ENCODE measurements at places on chromosomes 1 and 21.

- H3K27me3 ChIP-seq, result no peaks in the 10 kb centered on the region
- peak; percentile 69 for DNase-seq
- no peaks in the 10 kb centered on the region for H3K36me3 ChIP-seq
Observed at GRCh38 chr1:7942214-7942921, 1.7 kb upstream of the TNFRSF9 start.

GRCh38 chr1:11475748-11476147, 3.2 kb upstream of the DISP3 start:
- no peaks in the 10 kb centered on the region for H3K27me3 ChIP-seq
- no peak for DNase-seq
- no peaks in the 10 kb centered on the region for H3K36me3 ChIP-seq
- H3K4me3 ChIP-seq, result no peak overlapping the region
- peaks cover 9% of the 10 kb centered on the region for H3K4me1 ChIP-seq

- peaks cover 19% of the 10 kb centered on the region for H3K27me3 ChIP-seq
- peak within 1 kb of the TSS; percentile 68 for H3K4me3 ChIP-seq
- no peak within 1 kb of the TSS for H3K27ac ChIP-seq
- no peaks in the 10 kb centered on the region for H3K36me3 ChIP-seq
- H3K4me1 ChIP-seq, result no peaks in the 10 kb centered on the region
Observed at GRCh38 chr1:62318756-62319544, at the start of gene KANK4. Gene KANK4 (minus strand): TSS chr1:62319434. CDS start chr1:62281564, 37,870 bp downstream.

GRCh38 chr1:164635803-164636731, 77.1 kb downstream of the PBX1 start:
- no peaks in the 10 kb centered on the region for H3K27me3 ChIP-seq
- no peak for DNase-seq
- no peak overlapping the region for H3K4me3 ChIP-seq
- H3K36me3 ChIP-seq, result peaks cover 13% of the 10 kb centered on the region

DNA sequence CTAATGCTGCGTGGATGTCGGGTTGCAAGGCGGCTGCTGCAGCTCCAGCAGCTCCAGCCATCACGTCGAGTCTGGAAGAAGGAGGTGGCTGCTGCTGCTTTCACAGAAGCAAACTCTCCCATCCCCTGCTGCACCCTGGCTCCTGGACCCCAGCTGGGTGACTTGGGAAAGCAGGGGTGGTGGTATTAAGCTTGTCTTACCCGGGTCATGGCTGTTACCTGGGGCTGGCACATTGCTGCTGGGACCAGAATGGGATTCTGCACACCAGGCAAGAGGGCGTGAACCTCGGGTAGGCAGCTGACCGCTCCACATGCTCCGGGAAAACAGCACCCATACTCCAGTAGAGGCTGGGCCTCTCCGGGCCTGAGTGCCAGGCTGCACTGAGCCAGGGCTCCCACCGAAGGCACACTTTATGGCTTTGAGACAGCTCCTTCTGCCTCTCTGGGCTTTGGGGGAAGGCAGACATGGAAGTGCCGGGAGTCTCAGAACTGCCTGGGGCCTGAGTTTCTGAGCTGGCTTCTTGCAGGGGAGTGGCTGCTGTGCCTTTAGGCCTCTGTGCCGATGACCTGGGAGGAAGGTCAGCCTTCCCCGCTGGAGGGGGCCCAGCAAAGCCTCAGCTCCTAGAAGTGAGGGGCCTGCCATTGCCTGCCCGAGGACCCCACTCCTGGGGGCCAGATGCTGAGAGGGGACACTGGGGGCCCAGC, 1.2 kb downstream of the SMIM1 start:
- H3K4me1 ChIP-seq, result peaks cover 41% of the 10 kb centered on the region
- peaks cover under 1% of the 10 kb centered on the region for H3K36me3 ChIP-seq
- no peak for DNase-seq
- H3K4me3 ChIP-seq, result peak overlapping the region; percentile 73

GRCh38 chr21:27104846-27105431, 138.1 kb upstream of the ADAMTS5 start:
- no peaks in the 10 kb centered on the region for H3K4me1 ChIP-seq
- H3K4me3 ChIP-seq, result no peak overlapping the region
- H3K27me3 ChIP-seq, result no peaks in the 10 kb centered on the region
- no peaks in the 10 kb centered on the region for H3K36me3 ChIP-seq
- no peak overlapping the region for H3K27ac ChIP-seq

DNA sequence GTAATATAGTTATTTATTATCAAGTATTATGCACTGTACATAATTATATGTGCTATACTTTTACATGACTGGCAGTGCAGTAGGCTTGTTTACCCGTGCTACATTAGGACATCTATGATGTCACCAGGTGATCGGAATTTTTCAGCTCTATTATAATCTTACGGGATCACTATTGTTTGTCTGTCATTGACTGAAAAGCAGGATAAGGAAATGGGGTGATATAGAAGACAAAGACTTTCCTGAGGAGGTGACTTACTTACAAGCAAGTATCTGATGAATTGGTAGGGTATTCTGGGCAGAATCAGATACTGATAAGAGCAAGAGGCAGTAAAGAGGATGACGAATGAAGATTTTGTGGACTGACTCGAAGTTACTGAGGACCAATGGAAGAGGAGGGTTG, 65.3 kb upstream of the CNN3 start:
- no peaks in the 10 kb centered on the region for H3K36me3 ChIP-seq
- no peak overlapping the region for H3K4me3 ChIP-seq
- H3K27me3 ChIP-seq, result no peaks in the 10 kb centered on the region
- no peak overlapping the region for H3K27ac ChIP-seq

GRCh38 chr1:212261361-212261929, 23.8 kb upstream of the PPP2R5A start:
- H3K4me3 ChIP-seq, result no peak overlapping the region
- H3K27ac ChIP-seq, result no peak overlapping the region
- H3K4me1 ChIP-seq, result peaks cover 7% of the 10 kb centered on the region
- no peaks in the 10 kb centered on the region for H3K36me3 ChIP-seq
- no peak for DNase-seq

- no peak overlapping the region for H3K27ac ChIP-seq
- H3K36me3 ChIP-seq, result no peaks in the 10 kb centered on the region
- H3K4me3 ChIP-seq, result no peak overlapping the region
- H3K4me1 ChIP-seq, result no peaks in the 10 kb centered on the region
Observed at GRCh38 chr1:113325022-113325421, 65.3 kb upstream of the MAGI3 start.

GRCh38 chr1:214438530-214438929, 112.9 kb downstream of the PTPN14 start:
- peaks cover 38% of the 10 kb centered on the region for H3K4me1 ChIP-seq
- no peak overlapping the region for H3K27ac ChIP-seq
- no peak overlapping the region for H3K4me3 ChIP-seq
- no peaks in the 10 kb centered on the region for H3K27me3 ChIP-seq
- DNase-seq, result no peak
- no peaks in the 10 kb centered on the region for H3K36me3 ChIP-seq

- no peaks in the 10 kb centered on the region for H3K36me3 ChIP-seq
- no peak overlapping the region for H3K27ac ChIP-seq
- no peaks in the 10 kb centered on the region for H3K4me1 ChIP-seq
- no peak for DNase-seq
Observed at GRCh38 chr1:68181165-68181556, 51.2 kb downstream of the WLS start.

GRCh38 chr1:171858696-171859095, 17.4 kb downstream of the DNM3 start:
- H3K27ac ChIP-seq, result no peak overlapping the region
- DNase-seq, result no peak
- no peaks in the 10 kb centered on the region for H3K4me1 ChIP-seq
- no peaks in the 10 kb centered on the region for H3K36me3 ChIP-seq
- H3K27me3 ChIP-seq, result no peaks in the 10 kb centered on the region

DNA sequence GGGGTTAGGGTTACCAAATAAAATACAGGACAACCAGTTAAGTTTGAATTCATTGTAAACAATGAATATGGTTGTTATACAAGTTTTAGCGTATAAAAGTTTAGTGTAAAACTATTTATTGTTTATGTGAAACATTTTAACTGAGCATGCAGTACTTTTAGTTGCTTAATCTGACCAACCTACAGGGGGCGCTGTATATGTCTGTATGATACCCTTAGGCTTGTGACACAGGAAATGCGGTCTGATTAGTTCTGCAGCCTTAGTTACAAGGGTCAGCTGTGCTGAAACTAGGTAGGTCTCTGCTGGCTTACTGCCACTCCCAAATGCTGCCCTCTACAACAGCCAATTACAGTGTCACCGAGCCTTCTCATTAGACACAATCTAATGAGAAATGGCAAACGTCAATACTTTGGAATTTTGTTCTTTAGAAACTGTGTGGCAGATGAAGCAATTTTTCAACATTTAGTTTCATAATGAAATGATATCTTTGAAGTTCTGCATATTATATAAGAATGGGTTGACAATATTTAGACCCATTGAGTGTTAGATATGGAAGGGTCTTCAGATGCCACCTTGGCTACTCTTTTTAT, 56.2 kb downstream of the NTNG1 start:
- no peaks in the 10 kb centered on the region for H3K4me1 ChIP-seq
- H3K27me3 ChIP-seq, result no peaks in the 10 kb centered on the region
- H3K4me3 ChIP-seq, result no peak overlapping the region
- H3K36me3 ChIP-seq, result no peaks in the 10 kb centered on the region

DNA sequence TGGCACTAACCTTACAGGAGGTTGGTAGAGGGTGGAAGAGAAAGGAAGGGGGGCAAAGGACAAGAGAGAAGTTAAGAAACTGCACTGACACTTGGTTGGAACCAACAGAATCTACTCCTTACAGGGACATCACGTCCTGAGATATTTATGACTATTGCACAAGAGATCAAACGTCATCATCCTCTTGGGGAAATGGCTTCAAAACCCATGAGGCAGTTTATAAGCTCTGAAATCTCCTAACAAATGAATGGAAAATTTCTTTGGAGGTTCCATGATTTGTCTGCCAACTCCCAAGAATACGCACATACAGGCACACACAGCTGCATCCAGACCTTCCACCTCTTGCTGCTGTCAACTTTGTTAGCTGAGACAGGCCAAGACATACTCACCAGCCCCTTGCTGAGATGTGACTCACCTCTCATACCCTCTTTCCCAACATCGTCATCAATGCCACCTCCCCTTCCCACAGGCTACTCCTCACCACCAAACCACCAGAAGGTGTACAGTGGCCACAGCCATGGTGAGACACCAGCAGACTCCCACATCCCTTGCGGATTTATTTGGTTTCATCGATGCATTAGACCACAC, 135.5 kb downstream of the SETD4 start:
- H3K27me3 ChIP-seq, result no peaks in the 10 kb centered on the region
- peak; percentile 68 for DNase-seq
- no peak overlapping the region for H3K27ac ChIP-seq
- peaks cover 5% of the 10 kb centered on the region for H3K4me1 ChIP-seq
- H3K36me3 ChIP-seq, result no peaks in the 10 kb centered on the region

DNA sequence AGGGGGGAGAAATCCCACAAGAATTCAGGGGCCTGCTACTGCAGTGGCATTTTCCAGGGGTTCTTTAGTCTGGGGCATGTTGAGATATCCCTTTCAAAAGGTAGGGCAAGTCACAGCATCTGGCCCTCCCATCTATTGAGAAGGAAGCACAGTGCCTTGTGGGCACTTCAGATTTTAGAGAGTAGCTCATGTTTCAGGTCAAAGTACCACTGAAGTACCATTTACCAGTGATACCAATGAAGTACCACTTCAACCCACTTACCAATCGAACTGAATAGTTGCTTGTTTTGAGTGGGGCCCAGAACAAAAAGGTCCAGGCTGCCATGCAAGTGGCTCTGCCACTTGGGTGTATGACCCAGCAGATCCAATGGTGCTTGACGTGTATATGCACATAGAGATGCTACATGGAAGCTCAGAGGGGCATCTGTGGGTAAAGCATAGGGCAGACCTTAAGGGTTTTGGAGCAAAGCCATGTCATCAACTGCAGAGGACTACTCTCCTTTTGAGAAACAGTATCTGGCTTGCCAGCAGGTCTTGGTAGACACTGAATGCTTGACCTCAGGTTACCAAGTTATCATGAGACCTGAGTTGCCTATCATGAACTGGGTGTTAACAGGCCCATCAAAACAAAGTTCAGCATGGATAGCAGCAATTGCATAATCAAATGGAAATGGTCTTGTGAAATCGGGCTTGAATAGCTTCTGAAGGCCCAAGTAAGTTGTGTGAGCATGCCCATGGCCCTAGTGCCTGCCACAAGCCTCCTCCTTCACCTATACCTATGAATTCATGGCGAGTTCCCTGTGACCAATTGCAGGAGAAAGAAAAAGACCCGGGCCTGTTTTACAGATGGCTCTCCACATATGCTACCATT, 23.5 kb downstream of the PLA2G2D start:
- H3K27ac ChIP-seq, result no peak overlapping the region
- H3K4me3 ChIP-seq, result no peak overlapping the region
- no peaks in the 10 kb centered on the region for H3K4me1 ChIP-seq
- DNase-seq, result no peak
- no peaks in the 10 kb centered on the region for H3K36me3 ChIP-seq
- no peaks in the 10 kb centered on the region for H3K27me3 ChIP-seq

DNA sequence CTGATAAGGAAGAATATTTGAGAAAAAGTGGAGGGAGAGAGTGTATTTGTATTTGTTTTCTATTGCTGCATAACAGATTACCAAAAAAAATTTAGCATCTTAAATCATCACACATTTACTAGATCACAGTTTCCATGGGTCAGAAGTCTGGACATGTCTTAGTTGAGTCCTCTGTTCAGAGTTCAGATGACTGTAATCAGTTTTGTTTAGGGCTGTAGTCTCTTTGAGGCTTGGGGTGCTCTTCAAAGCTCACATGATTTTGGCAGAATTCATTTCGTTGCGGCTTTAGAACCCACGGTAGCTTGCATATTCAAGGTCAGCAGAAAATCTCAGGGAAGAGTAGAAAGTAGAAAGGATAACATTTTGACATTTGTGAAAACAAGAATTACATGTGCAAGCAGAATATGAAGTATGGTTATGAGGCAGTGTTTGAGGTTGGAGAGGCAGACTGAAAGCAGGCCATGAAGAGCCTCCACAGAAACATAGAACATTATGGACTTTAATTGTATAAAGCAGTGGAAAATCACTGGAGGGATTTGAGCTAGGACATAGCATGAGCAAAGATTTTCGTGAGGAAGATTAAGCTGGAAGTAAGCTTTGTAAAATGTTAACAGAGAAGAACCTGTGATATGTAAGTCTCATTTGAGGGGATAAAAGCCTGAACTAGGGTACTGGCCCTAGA, 110.6 kb upstream of the GPR52 start:
- H3K4me3 ChIP-seq, result no peak overlapping the region
- no peak overlapping the region for H3K27ac ChIP-seq
- H3K36me3 ChIP-seq, result no peaks in the 10 kb centered on the region
- no peaks in the 10 kb centered on the region for H3K4me1 ChIP-seq
- H3K27me3 ChIP-seq, result no peaks in the 10 kb centered on the region

All from common myeloid progenitor, CD34-positive (primary cell).